Stimulated activated CD8-positive, alpha-beta memory T cell treated with anti-CD3 and anti-CD28 coated beads, Interleukin-4, amount 100 ng/mL, for 4 hours (primary cell): ENCODE measurements at places on chromosomes 12 and 14.

DNA sequence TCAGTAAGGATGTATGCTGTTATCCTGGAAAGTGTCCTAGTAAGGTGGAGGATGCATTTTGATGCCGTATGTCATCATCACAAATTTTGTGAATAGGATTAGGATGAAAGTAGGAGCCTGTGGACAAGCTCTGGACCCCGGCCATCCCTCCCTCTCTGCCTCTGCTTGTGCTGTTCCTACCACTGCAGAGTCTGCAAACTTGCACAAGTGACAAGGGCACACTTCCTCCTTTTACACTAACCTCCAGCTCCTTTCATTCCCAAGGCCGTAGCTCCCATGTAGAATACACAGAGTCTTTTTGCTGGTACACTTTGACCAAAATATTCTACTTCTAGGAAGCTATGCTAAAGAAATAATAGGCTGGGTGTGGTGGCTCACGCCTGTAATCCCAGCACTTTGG is 13.3 kb upstream of the TMCC3 start:
- DNase-seq = no peak

- no peak for DNase-seq
Observed at GRCh38 chr12:51048661-51049251, 629 bp downstream of the LETMD1 start.

- DNase-seq = no peak
Observed at GRCh38 chr14:68550338-68550715, 242.5 kb downstream of the ZFP36L1 start.

DNA sequence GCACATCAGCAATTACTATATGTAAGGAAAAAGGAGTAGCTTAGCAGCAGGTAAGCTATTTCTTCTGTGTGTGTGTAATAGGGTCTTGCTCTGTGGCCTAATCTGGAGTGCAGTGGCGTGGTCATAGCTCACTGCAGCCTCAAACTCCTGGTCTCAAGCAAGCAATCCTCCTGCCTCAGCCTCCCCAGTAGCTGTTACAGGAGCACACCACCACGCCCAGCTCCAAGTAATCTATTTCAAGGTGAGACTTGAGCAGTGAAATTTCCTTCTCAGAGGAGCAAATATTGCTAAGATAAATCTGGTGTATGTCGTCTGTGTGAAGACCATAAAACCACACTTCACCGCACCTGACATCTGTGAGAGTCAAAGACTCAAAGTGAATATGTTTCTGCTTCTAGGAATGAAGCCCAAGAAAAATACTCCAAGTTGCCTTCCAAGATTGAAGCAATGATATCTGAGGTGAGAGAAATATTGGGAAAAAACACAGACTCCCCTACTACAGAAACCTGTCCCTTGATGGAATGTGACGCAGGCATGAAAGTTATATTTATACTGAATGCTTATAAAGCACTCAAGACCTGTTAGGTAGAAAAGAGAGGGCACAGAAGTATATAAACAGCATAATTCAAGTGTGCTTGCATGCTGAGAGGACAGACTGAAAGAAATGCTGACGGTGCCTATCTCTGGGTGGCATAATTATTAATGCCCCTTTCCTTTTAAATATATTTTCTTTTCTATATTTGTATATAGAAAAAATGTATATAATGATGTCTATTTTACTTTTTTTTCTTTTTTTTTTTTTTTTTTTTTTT is 2.5 kb upstream of the SELPLG start:
- no peak for DNase-seq

DNA sequence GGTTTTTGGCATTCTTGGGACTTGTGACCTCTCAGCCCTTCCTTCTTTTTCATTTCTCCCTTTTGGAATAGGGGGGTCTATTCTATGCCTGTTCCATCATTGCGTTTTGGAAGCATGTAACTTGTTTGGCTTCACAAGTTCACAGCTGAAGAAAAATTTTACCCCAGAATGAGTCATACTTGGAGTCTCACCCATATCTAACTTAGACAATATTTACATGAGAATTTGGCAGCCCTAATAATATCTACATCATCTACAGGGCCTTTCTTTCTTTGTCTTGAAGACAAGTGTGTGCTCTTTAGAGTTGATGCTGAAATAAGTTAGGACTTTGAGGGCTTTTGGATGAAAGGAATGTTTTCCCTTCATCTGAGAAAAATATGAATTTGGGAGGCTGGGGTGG is 1312.9 kb upstream of the FLRT2 start:
- no peak for DNase-seq

DNA sequence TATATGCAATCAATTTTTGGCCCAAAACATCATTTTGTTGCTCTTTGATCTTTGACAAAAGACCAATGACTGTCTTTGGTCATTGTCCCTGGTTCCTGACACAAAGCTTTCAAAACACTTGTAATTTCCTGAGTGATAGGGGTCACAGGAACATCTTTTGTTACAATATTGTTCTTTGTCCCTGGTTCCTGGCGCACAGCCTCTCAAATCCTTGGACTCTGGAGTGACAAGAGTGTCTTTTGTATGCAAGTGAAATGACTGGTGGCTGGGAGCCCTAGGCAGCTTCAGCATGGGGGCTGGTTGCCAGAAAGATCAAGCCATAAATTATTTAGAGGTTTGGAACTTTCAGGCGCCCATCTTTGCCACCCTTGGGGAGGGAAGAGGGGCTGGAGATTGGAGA is 53.9 kb downstream of the DNAH10 start:
- DNase-seq = no peak

DNA sequence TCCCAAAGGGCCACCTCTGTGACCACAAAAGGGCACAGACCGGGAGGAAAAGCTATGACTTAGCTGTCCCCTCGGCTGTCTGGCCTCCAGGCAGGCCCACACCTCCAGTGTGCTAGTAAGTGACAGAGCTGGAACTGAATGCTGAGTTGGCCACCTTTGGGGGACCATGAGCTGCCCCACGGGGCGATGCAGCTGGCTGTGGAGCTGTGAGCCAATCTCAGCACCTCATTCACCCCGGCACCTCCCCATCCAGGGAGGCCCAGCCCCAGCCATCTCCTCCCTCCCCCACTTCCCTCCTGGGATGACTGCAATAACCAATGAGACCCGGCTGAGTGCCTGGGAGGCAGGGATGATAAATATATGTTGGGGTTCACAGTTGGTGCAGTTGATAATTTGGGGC is 12.2 kb upstream of the TESC start:
- no peak for DNase-seq

DNA sequence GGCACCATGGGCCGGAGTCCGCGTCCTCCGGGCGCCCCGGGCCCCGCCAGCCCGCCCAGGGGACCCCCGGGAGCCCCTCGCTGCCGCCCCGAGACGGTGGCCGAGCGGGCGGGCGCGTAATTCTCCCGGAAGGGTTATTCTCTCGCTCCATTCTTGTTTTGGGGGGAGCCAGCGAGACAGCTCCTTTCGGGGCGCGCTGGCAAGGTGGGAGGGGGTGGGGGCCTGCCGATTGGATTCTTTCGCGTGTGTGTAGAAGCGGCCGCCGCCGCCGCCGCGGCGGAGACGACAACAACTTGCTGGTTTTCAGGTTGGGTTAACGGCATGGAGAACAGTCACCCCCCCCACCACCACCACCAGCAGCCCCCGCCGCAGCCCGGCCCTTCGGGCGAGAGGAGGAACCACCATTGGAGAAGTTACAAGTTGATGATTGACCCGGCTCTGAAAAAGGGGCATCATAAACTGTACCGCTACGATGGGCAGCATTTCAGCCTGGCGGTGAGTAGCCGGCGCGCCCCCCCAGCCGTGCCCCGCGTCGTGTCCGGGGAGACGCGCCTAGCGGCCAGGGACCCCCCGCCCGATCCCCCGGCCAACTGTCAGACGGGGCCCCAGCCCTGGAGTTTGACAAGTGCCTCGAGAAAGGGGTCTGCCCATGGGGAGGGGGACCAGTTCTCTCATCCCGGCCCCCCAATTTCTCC is 755 bp downstream of the SETD1B start:
- no peak for DNase-seq

DNA sequence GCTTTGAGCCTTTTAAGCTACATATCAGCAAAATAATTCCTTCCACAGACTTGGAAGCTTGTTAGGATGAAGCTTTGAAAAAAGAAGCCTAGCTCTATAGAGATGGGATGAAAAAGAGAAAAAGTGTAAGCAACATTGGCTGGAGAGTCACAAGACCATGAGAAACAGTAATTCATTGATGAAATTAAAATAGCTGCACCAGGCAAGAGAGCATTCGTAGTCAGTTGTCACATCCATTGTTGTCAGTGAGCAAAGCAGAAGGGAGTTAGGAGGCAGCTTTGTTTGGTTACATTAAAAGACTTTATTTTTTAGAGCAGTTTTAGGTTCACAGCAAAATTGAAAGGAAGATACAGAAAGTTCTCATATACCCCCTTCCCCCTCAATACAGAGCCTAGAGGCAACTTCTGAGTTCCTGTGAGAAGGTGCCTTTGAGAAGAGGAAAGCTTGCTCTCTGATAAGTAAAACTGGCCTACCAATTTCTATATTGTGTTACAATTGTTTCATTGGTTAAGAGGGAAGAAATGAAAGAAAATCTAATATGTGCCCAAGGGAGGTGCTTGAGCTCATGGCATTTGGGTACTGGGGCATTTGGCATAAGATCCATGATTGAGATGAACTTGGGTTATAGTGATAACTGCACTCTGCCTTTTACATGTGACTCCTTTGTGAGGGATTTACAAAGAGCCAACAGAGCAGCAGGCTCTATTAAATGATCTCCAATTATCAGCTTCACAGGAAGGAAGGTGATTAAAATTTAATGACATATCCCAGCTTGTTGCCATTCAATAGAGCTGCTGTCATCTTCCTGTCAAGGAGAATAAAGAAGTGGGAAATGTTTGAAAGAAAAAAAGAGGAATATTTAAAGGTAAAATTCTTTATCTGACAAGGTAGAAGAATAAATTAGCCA is 361.3 kb upstream of the TMTC1 start:
- DNase-seq = no peak

DNA sequence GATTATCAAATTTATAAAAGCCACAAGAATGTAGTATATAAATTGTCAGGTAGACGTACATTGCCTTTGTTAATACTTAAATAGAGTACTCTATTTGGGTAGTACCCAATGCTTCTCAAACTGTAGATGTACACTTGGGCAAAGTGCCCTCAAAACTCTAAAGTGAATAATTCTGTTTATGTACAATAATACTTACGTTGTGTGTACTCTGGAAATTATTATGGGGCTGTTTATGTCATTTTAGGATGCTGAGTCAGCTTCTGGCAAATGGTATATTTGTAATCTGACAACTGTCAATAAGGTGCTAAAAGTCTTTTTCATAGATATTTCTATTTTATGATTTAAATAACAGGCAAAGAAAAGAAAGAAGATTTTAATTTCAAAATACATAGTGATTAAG is 102.4 kb downstream of the CCDC91 start:
- DNase-seq = no peak

DNA sequence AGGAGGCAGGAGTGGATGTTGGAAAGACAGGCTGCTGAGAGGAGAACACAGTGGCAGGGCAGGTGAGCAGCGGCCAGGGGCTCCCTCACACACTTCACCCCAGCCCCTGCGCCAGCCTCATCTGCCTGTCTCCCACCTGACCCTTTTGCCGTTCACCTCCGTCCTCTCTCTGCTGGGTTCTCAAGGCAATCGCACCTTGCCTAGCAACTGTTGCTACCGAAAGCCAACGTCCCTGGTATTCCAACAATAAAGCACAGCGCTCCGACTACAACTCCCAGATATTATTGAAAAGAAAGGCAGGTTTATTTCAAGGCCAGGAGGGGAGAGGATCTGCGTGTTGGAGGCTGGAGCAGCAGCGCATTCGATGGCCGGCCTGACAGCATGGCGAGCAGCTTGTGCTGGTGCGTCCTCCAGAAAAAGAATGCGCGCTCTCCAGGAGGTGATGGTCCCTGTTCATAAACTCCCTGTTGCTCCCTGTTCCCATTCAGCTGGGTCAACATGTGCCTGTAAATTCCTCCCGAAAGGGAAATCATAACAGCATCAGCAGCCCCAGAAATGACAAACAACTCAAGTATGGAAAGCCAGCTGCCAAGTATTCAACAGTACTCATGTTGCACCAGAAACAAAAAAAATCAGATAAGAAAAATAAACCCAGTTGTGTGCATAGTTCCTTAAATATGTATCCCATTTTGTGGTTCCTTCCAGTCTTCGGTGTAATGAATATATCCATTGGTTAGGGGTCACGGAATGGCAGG is 153.0 kb upstream of the DIO3 start:
- no peak for DNase-seq

- no peak for DNase-seq
Observed at GRCh38 chr12:53973236-53974042, 513 bp downstream of the HOXC11 start.

DNA sequence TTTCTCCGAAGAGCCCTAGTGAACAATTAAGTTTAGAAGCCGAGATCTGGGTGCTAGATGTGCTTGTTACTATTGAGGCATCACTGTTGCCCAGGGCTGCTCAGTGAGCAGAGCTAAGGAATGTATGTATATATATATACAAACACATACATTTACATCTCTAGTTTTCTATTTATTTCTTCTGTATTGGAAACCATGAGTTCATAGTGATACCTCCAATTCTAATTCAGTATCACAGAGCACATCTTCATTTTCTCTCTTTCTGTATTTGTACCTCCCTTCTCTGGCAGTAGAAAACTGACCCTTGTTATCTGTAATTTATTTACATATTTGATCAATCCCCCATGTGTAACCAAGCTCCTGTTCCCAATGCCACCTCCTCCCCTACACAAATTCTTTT is 40.7 kb upstream of the FUT8 start:
- no peak for DNase-seq

- no peak for DNase-seq
Observed at GRCh38 chr12:94374124-94374523, 85.5 kb downstream of the CEP83 start.

DNA sequence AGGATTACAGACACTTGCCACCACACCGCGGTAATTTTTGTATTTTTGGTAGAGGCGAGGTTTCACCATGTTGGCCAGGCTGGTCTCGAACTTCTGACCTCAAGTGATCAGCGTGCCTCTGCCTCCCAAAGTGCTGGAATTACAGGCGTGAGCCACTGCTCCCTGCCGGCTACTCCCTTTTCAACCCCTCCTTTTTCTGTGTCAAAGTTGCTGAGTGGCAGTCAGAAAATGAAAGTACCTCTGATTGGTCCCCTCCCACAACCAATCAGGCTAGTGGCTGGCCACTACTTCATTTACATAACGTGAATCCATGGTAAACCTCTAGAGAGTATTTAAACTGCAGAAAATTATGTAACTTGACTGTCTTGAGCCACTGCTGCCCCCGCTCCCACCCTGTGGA is 5.9 kb downstream of the RESF1 start:
- no peak for DNase-seq

GRCh38 chr12:20798554-20798953 is 12.0 kb upstream of the SLCO1B3 start:
- DNase-seq = no peak

DNA sequence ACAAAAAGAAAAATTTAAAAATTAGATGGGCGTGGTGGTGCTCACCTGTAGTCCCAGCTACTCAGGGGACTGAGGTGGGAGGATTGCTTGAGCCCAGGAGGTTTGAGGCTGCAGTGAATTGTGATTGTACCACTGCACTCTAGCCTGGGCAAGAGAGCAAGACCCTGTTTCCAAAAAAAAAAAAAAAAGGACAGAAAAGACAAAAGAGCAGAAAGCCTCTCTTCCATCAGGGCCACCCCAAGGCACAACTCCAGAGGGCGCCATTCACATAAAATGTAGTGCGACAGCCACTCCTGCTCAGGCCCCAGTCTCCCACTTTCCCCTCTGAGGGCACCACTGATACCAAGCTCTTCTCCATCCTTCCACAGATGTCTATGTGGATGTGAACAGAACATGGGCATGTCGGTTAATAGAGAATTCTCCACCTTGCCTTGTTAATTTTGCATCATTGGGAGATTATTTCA is 41.8 kb downstream of the DGLUCY start:
- no peak for DNase-seq
